ENCODE measurements at places on chromosomes 7 and 10.

DNA sequence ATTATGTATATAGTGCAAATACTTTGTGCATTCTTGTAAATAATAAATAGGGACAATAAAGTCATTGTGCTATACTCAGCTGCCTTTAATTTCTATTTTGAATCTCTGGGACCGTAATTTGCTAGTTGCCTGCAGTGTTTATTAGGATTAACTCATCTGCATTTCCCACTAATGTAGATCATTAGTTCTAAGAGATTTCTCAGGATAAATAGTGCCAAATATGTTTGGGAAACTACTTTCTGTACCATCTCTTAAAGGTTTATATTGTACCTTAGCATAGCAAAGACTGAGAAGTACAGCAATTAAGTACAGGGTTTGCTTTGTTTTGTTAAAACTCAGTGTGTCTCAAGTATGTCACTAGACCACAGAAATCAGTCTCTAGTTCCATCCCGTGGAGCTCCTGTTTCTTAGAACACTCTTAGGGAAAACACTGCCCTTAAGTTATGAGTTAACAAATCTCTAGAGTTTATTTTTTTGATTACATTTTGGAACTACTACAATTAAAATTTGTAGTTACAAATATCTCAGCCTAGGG lies 26.0 kb downstream of the ADD3 start:
- no peak for DNase-seq

GRCh38 chr10:48429309-48429708 lies 122.8 kb downstream of the MAPK8 start:
- no peak for DNase-seq

GRCh38 chr7:111677848-111678247 lies 115.6 kb upstream of the IMMP2L start:
- peak; percentile 0 for DNase-seq

DNA sequence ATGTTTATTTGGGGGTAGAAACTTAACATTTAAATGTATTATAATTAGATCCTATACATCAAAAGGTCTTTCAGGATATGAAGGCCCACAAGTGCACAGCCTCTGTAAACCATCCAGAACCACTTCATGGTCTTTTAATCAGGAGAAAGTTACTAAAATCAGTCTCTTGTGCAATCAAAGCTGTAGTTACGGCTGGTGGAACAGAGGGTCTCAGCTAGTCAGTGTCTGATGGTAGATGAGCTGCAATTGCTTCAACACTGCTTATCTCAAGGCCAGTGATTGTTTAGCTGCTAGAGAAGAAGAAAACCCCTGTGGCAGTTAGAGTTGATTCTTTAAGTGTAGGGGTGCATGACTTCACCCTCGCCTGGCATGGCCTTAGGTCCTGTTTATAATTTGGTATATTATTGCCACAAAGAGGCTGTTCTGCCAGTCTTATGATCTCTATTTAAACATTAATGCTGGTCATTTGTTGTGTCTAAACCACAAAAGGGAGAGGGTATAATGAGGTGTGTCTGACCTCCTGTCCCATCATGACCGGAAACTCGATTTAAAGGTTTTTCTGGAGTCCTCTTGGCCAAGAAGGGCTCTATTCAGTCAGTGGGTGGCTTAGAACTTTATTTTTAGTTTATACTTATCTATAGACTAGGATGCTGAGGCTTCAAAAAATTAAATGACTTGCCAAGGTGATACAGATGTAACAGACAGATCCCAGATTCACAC lies 21.3 kb downstream of the MSRB2 start:
- no peak for DNase-seq

DNA sequence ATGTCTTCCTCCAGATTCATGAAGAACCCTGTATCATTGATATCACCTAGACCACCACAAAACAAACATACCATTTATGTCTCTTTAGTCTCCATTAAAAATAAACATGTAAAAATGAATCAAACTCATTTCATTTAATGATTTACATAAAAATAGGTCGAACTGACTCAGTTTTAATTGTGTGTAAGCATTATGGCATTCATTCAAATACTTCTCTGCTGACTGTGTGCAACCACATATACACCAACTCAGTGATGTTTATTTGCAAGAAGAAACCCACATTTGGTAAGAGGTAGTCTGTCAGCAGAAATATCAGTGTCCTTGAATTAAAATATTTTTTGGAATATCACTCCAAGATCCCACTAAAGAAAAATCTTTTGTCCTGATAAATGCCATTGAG lies 30.5 kb downstream of the ABCB1 start:
- peak; percentile 76 for DNase-seq

- DNase-seq = no peak
Measured at GRCh38 chr10:70905071-70906021, 17.0 kb upstream of the PCBD1 start.

DNA sequence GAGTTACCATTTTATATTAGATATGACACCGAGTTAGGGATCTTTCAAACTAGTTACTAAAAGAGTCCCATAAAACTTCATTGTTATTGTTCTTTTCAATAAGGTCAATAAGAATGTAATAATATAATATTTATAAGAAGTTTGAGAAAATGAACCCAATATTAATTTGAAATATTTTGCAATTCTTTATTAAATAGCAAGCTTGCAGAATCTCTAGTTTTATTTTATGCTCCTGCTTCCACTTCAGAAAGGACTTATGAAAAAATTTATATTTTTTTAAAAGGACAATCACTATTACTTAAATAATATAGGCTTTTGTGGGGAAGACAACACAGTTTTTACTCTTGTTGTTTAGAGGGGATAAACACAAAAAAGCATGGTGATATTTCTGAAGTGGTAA lies 47.9 kb downstream of the LUC7L2 start:
- no peak for DNase-seq

DNA sequence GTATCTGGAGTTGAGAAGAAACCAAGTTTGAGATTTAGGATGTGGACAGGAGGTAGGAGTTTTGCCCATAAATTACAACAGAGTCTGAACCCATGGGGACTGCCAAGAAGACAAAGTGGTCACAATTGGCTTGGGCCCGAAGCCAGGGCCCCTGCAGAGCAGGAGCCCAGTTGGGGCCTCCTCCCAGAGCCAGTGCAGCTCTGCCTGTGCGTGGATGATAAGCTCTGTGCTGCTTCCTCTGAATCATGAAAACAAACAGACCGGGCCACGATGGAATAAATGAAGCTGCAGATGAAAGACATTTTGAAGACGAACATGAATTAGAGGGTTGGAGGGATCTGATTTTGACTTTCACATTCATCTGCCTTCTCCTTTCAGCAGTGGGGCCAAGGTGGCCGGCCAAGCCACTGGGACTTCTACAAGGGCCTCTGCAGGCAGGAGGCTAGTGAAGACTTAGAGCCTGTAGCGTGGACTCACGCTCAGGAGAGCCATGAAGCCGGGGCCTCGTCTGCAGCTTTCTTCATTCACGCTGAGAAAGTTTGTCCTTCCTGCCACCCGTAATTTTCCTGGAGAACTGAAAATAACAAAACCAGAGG lies 156.8 kb upstream of the LYZL1 start:
- DNase-seq = peak; percentile 45

- DNase-seq = peak; percentile 0
Measured at GRCh38 chr10:36224431-36224985, 582.4 kb upstream of the FZD8 start.

- DNase-seq = no peak
Measured at GRCh38 chr10:21888959-21889358, 114.6 kb downstream of the DNAJC1 start.

- no peak for DNase-seq
Measured at GRCh38 chr7:47889723-47890122, 58.5 kb downstream of the PKD1L1 start.

DNA sequence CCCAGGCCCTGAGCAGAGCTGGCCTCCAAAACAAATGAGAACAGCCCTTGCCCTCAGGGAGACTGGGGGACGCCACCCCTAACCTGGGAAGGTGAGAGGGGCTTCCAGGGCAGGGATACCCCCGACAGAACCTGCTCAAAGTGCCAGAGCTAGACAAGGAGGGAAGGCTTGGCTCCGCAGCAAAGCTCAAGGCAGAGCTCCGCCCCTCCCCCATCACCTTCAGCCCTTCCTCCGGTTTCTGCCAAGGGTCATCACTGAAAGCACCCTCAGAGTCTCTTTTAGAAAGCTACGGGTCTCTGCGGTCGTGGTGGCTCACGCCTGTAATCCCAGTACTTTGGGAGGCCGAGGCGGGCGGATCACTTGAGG lies 73.4 kb upstream of the CUX1 start:
- DNase-seq = no peak

DNA sequence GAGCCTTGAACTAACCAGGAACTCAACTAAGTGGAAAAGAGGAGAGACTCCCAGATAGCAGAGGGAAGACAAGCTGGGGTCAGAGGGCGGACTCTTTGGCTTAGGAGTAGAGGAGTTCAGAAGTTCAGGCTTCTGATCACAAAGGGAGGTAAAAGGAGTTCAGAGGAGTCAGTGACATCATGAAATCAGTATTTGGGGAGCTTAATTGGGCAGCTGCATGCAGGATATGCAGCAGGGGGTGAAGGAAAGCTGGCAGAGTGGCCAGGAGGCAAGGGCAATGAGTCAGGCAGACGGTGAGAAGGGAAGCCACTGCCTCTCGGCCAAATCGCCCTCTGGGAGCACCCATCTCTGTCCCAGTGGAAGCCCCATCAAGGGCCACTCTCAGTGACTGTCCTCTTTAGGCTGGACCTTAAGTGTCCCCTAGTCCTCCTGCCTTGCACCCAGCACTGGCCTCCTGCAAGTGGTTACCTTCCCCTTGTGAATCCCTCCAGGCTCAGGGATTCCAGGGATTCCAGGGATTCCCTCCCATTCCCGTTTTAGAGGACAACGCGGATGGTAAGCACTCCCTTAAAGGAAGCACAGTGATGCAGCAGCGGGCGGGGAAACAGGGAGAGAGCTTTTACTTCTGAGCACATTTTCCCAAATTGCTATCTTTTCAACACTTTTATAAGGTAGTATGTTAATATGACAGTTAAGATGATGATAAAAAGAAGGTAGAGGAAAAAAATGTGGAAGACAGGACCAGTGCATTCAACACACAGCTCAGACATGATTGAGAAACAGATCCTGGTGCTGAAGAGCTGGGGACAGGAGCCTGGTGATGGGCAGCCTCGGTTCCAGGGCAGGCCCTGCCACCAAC lies 72.6 kb downstream of the KCNMA1 start:
- DNase-seq = peak; percentile 42

GRCh38 chr10:78066728-78067430 lies 33.2 kb downstream of the RPS24 start:
- DNase-seq = no peak

GRCh38 chr7:155555116-155555695 lies 8.8 kb upstream of the CNPY1 start:
- DNase-seq = no peak

GRCh38 chr10:24893127-24893526 lies 59.3 kb downstream of the PRTFDC1 start:
- no peak for DNase-seq

DNA sequence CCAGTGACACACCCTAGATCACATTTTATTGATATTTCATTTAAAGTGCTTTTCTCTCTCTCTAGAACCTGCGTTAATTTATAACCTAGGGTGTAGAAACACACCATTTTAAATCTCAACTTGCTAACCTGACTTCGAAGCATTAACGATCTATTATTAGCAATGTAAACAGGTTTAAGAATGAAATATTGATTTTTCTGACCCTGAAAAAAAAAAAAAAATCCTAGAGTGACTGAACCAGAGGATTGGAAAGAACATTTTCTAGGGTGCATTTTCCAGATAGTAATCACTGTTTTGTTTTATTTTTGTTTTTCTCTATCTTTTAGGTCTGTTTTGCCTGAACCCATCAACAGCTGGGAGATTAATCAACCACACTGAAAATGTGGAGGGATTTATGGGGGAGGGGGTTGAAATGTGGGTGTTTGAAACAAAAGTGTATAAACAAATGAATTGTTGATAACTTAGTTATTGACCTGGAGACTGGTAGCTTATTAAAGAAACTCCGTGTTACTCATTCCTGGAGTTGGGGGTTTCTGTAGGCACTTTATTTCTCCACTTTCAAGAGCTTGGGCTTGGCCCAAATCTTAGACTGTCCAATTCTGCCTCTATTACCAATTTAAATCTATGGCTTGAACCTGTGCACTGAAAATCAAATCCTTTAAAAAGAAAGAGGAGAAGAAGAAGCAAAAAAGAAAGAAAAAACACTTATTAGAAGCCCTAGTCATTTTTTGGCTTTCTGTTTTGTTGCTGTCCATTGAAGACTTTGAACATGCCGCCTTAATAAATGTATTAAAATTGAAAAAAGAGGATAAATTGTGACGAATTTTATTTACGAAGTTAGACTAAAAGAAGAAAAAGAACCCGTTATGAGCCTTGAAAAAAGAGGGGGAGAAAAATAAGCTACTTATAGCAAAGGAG lies 2.8 kb downstream of the HOXA2 start:
- peak; percentile 50 for DNase-seq

GRCh38 chr10:62019685-62020359 lies 118.3 kb downstream of the ARID5B start:
- DNase-seq = no peak

GRCh38 chr7:81790120-81790500 lies 20.3 kb upstream of the HGF start:
- DNase-seq = no peak

DNA sequence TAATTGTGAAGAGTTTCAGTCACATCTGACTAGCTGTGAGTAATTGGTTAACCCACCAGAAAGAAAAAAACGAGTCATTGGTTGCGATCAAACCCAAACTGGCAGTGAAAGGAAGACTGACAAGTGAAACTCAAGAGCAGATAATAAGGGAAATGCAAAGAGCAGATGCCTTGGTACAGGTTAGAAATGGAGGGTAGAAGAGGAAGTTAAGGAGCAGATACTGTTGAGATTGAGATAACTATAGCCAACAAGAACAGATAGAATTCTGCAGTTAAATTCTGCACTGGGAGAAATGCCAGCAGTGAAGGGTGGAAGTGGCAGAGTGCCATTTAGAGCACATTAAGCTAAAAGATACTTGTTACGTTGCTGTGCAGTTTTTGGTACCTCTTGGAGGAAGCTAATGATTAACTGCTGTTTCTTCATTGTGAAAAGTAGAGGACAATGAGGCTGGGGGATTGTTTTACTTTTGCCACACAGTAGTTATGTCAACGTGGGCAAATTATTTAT lies 65.8 kb downstream of the CDK13 start:
- peak; percentile 60 for DNase-seq

DNA sequence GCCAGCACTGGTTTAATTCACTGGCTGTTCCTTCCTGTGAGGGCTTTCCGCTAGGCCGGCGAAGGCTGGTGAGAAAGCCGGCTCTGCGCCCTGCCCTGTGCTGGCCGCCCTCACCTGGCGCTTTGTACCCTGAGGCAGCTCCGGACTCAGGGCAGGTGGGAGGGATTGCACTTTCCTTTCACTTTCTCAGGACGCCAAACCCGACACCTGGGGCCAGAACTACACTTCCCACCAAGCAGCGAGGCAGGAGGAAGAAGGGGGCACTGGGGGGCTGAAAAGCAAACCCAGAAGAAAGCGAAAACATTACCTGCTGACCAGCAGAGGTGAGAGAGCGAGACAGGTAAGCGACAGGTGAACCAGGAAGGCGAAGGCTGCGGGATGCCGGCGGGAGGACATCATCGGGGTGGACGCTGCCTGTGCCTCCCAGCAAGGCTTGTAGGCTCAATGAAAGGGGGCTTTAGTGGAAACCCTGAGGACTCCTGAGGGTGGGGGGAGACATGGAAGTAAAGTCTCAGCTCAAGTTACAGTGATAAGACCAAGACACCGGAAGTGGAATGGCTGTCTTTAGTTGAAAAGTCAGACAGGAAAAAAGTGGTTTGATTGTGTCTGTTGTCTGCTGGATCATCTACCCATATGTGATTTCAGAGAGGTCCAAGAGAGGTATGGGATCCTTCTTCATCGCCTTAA lies at the start of gene RAB19:
Gene RAB19 (plus strand): TSS at position 181 of the 687 bp plus-strand sequence. CDS start 3,589 bp downstream, outside the sequence.
- DNase-seq = no peak
